CD4-positive, alpha-beta T cell treated with Interleukin-15 for 4 hours (primary cell): ENCODE measurements at places on chromosomes 1 and 21.
A peak's percentile ranks its signal among the peaks of the same experiment; 100 is the strongest.

GRCh38 chr21:28333578-28334075, 659.0 kb downstream of the LTN1 start:
- no peak for DNase-seq

DNA sequence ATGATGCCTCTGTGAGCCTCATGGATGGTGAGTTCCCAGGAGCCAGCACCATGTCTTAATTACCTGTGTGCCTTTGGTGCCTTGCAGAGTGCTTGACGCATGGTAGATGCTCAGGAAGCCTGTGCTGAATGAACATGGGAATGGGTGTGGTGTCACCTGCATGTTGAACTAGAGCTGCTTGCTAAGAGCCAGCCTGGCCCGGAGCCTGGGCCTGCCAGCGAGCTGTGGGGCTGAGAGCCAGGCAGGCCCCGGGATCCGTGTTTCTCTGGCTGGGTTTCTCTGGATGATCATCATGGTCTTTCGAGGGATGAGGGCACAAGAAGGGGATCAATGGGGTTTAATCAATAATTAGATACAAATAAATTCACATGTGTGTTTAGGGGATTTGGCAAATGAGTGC, 6.7 kb upstream of the TEX35 start:
- DNase-seq: no peak

GRCh38 chr1:164660412-164660772, 101.4 kb downstream of the PBX1 start:
- DNase-seq: peak; percentile 2

GRCh38 chr1:101276818-101277217, 40.0 kb downstream of the S1PR1 start:
- no peak for DNase-seq

GRCh38 chr1:173714759-173715537, at the start of gene KLHL20:
TSS of gene KLHL20 (plus strand) at chr1:173714981. CDS start at chr1:173716044, 1,063 bp downstream.
- peak; percentile 93 for DNase-seq

GRCh38 chr1:229027622-229028182, 243.2 kb upstream of the RAB4A start:
- DNase-seq: peak; percentile 21

DNA sequence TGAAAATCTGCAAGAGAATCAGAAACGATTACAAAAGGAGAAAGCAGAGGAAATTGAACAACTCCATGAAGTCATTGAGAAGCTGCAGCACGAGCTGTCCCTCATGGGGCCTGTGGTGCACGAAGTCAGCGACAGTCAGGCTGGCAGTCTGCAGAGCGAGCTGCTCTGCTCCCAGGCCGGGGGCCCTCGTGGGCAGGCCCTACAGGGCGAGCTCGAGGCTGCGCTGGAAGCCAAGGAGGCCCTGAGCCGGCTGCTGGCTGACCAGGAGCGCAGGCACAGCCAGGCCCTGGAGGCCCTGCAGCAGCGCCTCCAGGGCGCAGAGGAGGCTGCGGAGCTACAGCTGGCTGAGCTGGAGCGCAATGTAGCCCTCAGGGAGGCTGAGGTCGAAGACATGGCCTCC, 47.5 kb upstream of the DIP2A start:
- no peak for DNase-seq

GRCh38 chr1:63674238-63674864, 81.1 kb downstream of the PGM1 start:
- no peak for DNase-seq

- no peak for DNase-seq
These were observed 37.0 kb upstream of the SAMD11 start for GRCh38 chr1:886760-887159.

DNA sequence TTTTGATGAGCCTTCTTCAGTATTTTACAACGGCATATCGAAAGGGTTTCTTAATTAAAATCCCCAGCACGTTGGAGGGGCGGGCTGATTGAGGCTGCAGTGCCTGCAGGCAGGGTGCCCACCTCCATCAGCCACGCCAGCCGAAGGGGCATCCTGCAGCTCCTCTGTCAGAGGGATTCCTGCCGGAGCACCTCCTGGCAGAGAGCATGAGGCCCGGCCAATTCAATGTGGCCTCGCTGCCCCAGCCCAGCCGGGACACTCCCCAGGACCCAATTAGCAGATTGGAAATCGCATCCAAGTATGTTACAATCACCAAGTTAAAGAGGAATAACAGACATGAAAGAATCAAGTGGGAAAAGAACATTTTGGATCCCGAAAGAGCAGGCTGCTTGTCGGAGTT, 216.6 kb downstream of the ST6GALNAC3 start:
- DNase-seq: no peak
